ENCODE measurements at places on chromosomes 4 and X. TPM values are rescaled to one million over a fixed set of nuclear protein-coding genes. Genes with fewer than 3 reads are reported as not detected.
A peak's percentile ranks its signal among the peaks of the same experiment; 100 is the strongest.

SUPT20HL2 gene
- not detected for polyA plus RNA-seq

SMIM10 gene
- 0.47 TPM for polyA plus RNA-seq

DNA sequence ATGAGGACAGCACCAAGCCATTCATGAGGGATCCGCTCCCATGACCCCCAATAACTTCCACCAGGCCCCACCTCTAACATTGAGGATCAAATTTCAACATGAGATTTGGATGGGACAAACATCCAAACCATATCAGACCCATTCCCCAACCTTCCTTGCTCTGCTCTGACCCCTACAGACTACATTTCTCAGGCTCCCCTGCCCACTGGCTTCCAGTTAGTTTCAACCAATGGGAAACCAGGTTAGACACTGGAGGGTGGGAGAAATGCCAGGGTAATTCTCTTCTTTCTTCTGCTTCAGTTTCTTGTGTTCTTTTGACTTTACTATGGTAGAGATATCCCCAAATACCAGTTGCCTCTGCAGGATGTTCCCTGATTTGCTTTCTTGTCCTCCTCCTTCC is 125.7 kb downstream of the CLCN4 start:
- H3K4me3 ChIP-seq = no peak overlapping the region
- no peaks in the 10 kb centered on the region for H3K4me1 ChIP-seq
- no peaks in the 10 kb centered on the region for H3K36me3 ChIP-seq
- H3K27me3 ChIP-seq = peaks cover 5% of the 10 kb centered on the region
- no peak for DNase-seq
- H3K27ac ChIP-seq = no peak overlapping the region

DNA sequence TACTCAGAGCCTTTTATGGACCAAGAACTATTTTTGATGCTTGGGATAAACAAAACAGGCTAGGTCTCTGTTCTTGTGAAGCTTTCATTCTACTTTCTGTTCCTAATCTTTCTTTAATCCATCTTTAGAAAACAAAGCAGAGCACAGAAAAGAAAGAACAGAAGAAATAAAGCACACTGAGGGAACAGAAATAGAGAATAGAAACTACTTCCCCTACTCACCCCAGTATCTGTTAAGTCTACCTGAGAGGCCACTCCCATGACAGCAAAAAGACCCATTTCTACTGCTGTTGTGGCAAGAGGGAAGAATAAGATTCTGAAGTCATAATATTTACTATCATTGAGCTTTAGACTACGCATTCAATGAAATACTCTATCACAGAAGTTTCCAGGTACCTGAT is 9.2 kb downstream of the RFC1 start:
- no peaks in the 10 kb centered on the region for H3K36me3 ChIP-seq
- no peak overlapping the region for H3K4me3 ChIP-seq
- peaks cover 64% of the 10 kb centered on the region for H3K4me1 ChIP-seq
- H3K27ac ChIP-seq = peak overlapping the region; percentile 65
- no peak for DNase-seq

PFKFB1 gene
- 0.28 TPM for polyA plus RNA-seq

DNA sequence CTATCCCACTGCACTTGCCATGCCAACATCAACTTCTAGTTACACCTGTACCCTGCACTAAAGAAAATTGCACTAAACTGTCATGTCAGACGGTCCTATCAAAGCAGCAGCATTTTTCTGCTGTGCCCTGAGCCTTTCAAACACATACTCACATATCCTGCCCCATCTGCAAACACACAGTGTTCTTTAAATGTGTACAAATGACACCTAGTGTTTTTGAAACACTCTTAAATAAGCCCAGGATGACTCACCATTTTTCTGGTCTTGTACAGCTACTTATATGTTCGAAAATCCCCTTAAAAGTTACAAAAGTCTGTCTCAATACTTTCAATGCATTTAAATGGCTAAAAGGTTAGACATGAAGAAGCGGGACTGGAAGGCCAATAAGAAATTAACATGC is 346.7 kb upstream of the PPARGC1A start:
- no peak overlapping the region for H3K27ac ChIP-seq
- no peaks in the 10 kb centered on the region for H3K36me3 ChIP-seq

DNA sequence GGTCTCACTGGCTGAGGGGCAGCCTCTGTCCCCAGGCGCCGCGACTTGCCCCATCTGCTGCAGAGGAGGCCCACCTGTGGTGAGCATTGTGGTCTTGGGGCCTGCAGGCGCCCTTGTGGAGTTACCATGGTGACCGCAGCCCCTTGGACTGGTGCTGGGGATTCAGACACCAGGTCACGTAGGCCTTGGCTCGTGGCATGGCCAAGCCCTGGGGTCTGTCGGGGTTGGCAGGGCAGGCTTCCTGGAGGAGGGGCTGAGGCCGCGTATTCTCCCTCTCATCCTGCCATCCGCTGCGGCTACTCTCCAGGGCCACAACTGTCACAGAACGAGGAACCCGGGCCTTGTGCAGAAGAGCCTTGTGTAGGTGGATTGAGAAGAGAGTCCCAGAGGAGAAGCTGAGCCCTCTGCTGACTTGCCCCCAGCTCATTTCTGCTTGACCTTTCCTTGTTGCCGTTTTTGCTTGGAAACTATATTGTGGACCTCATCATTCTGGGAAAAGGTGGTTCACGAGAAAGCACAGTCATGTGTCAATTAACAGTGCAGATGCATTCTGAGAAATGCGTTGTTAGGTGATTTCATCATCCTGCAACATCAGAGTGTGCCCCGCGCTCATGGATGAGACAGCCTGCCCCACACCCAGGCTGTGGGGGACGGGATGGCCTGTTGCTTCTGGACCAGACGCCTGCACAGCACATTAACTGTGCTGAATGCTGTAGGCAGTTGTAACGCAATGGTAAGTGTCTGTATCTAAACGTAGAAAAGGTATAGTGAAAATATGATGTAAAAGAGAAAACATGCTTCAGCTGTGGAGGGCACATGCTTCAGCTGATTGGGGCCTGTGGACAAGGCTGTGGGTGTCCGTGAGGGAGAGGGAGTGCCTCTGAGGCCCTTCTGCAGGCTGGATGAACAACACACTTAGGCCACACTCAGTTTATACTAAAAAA is 38.5 kb downstream of the TRMT44 start:
- DNase-seq = no peak
- H3K36me3 ChIP-seq = no peaks in the 10 kb centered on the region
- no peaks in the 10 kb centered on the region for H3K4me1 ChIP-seq
- no peaks in the 10 kb centered on the region for H3K27me3 ChIP-seq

GRCh38 chr4:133982533-133983224 is 218.9 kb downstream of the PABPC4L start:
- H3K27me3 ChIP-seq = no peaks in the 10 kb centered on the region
- no peak overlapping the region for H3K27ac ChIP-seq
- DNase-seq = no peak
- H3K4me1 ChIP-seq = no peaks in the 10 kb centered on the region

SH2D1A gene
- polyA plus RNA-seq = 127 TPM

- H3K4me1 ChIP-seq = no peaks in the 10 kb centered on the region
- H3K4me3 ChIP-seq = no peak overlapping the region
- peak overlapping the region; percentile 20 for H3K27ac ChIP-seq
- H3K27me3 ChIP-seq = no peaks in the 10 kb centered on the region
- no peak for DNase-seq
- peaks cover 51% of the 10 kb centered on the region for H3K36me3 ChIP-seq
Measured at GRCh38 chr4:38967260-38968095, 64.7 kb downstream of the TMEM156 start.

DNA sequence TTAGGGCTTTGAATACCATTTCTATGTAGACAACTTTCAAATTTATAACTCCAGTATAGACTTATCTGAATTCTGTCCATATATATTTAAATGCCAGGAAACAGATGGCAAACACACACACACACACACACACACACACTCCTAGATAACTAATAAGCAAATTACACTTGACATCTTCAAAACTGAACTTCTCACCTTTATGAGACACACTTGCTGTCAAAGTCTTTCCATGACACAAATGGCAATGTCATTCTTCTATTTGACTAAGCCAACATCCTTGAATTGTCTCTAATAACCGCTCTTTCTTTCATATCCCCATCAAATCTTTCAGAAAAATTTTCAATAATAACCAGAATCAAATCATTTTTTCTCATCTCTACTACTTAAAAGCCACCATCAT is 402.4 kb downstream of the PCDH18 start:
- no peak for DNase-seq
- no peaks in the 10 kb centered on the region for H3K36me3 ChIP-seq
- H3K27ac ChIP-seq = no peak overlapping the region

MMRN1 gene
- 3.5 TPM for polyA plus RNA-seq

DNA sequence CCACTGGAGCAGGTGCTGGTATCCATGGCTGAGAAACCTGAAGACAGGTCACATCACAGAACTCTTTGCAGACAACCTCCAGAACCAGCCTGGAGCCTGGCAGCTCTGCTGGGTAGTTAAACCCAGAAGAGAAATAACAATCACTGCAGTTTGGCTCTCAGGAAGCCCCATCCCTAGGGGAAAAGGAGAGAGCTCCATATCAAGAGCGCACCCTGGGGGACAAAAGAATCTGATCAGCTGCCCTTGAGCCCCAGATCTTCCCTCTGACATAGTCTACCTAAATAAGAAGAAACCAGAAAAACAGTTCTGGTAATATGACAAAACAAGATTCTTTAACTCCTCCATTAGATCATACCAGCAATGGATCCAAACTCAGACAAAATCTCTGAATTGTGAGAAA is 823.2 kb upstream of the FRG1 start:
- H3K4me1 ChIP-seq = no peaks in the 10 kb centered on the region
- no peak overlapping the region for H3K4me3 ChIP-seq
- peaks cover 1% of the 10 kb centered on the region for H3K27me3 ChIP-seq
- H3K27ac ChIP-seq = no peak overlapping the region
- no peaks in the 10 kb centered on the region for H3K36me3 ChIP-seq

DNA sequence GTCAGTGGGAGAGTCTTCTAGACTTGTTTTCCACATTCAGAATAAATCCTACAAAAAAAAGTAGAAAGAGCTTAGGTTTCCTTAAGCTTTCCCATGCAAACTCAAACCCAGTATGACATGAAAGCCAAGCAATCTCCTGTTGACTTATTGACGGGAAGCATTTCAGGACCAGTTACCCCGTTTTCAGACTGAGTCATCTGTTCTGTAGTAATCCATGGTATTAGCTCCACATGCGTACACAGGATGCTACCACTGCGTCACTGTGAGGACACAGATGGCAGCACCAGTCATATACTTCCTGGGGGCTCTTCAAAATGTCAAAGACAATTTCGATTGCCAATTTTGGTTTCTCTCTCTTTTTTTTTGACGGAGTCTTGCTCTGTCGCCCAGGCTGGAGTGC is 224.9 kb upstream of the MAD2L1 start:
- H3K27ac ChIP-seq = no peak overlapping the region
- no peaks in the 10 kb centered on the region for H3K27me3 ChIP-seq
- H3K36me3 ChIP-seq = no peaks in the 10 kb centered on the region
- no peak overlapping the region for H3K4me3 ChIP-seq
- DNase-seq = no peak

- H3K4me3 ChIP-seq = no peak overlapping the region
- peaks cover 3% of the 10 kb centered on the region for H3K27me3 ChIP-seq
- no peaks in the 10 kb centered on the region for H3K4me1 ChIP-seq
Measured at GRCh38 chrX:77003956-77004355, 443.2 kb upstream of the FGF16 start.

- DNase-seq = no peak
- H3K36me3 ChIP-seq = no peaks in the 10 kb centered on the region
- H3K27me3 ChIP-seq = peaks cover 14% of the 10 kb centered on the region
- no peaks in the 10 kb centered on the region for H3K4me1 ChIP-seq
Measured at GRCh38 chr4:3756343-3757059, 9.7 kb upstream of the ADRA2C start.

ESX1 gene
- polyA plus RNA-seq = not detected

DNA sequence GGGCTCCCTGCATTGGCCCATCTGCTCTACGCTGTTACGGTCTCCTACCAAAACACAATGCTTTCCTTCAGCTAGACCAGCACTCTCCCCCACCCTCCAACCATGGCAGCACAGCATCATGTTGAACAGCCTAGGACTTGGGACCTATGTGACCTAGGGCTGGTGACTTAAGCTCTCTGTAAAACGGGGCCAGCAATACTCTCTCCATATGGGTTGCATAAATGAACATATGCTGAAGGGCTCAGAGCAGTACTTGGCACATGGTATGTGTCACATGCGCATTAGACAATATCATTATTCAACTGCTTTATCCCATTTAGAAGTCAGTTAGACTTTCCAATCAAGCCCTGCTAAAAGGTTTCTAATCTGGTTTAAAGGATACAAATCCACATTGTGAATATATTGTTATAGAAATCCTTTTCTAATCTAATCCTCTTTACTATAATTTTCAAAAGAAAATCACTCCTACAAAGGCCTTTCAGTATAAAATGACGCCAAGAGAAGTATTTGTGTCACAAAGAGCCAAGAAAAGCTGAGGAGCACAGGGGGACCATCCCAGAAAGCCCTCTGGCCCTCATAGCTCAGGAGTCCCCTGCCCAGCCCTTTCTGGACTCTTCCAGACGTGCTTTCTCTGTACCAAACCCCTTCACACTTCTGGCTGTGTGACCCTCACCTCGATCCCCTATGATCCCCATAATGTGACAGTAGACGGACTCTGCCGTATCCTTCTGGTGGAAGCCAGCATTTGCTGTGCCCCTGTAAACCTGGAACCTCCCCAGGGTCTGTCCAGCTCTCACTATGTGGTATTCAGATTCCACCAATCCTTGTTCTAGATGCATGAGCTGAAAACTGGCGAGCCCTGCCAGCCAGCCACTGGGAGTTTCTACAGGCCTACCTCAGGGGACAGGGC is 42.3 kb downstream of the NSG1 start:
- H3K27me3 ChIP-seq = no peaks in the 10 kb centered on the region
- DNase-seq = no peak
- no peak overlapping the region for H3K4me3 ChIP-seq
- no peaks in the 10 kb centered on the region for H3K4me1 ChIP-seq

GRCh38 chr4:83582289-83582785 is 46.4 kb downstream of the GPAT3 start:
- DNase-seq = no peak
- H3K27ac ChIP-seq = no peak overlapping the region
- H3K4me3 ChIP-seq = no peak overlapping the region
- peaks cover 2% of the 10 kb centered on the region for H3K27me3 ChIP-seq
- H3K4me1 ChIP-seq = no peaks in the 10 kb centered on the region

DGKK gene
- polyA plus RNA-seq = 5.0 TPM

EMCN gene
- polyA plus RNA-seq = not detected

DNA sequence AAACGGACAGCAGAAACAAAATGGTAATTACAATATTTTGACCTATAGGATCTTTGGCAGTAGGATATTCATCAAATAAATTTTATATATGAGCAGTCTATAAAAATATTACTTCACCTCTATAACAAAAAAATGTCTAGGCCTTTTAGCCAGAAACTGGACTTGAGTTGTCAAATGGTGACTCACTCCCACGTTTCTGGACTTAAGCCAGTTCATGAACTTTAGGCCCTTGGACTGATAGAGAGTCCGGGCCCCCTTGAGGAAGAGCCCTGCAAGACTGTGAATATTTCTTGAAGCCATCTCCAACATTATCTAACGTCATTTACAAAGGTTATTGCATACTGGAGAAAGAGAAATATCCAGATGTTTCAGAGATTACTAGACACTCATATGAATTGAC is 106.8 kb upstream of the FAM47A start:
- no peaks in the 10 kb centered on the region for H3K36me3 ChIP-seq
- no peak overlapping the region for H3K4me3 ChIP-seq
- DNase-seq = no peak
- H3K27ac ChIP-seq = no peak overlapping the region
- H3K27me3 ChIP-seq = no peaks in the 10 kb centered on the region

Measured in immature natural killer cell (primary cell).